ENCODE measurements at places on chromosomes 16 and 17. TPM values are rescaled to one million over a fixed set of nuclear protein-coding genes. Genes with fewer than 3 reads are reported as not detected.

DNA sequence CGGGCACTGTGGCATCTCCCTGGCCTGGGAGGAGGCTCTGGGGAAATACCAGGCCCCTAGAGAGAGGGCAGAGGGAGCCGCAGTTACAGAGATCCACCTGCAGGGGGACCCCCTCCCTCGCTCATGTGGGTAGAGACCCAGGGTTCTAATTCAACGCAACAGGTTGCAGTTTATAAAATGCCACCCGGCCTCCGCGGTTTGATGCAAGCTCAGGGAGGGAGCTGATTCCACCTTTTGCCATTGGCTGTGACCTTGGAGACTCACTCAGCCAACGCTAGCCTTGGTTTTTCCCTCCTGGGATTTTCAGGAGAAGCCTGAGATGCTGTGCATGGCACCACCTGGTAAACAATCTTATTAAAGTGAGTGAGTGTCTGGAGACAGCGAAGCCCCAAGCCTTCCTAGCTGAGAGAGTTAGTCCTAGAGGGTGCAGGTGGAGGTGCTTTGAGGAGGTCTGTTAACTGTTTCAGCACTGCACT, 12.1 kb downstream of the TTLL6 start:
- no peaks in the 10 kb centered on the region for H3K27me3 ChIP-seq
- H3K4me3 ChIP-seq = no peak overlapping the region
- H3K4me1 ChIP-seq = peaks cover 27% of the 10 kb centered on the region

Gene C16orf78
- not detected for total RNA-seq

GRCh38 chr16:88869673-88869980, 3.2 kb upstream of the PABPN1L start:
- no peak for DNase-seq
- no peaks in the 10 kb centered on the region for H3K36me3 ChIP-seq
- H3K4me3 ChIP-seq = no peak overlapping the region
- H3K27ac ChIP-seq = no peak overlapping the region
- H3K27me3 ChIP-seq = peaks cover 80% of the 10 kb centered on the region

- no peaks in the 10 kb centered on the region for H3K27me3 ChIP-seq
- no peak overlapping the region for H3K27ac ChIP-seq
- DNase-seq = no peak
- no peak overlapping the region for H3K4me3 ChIP-seq
- no peaks in the 10 kb centered on the region for H3K36me3 ChIP-seq
- no peaks in the 10 kb centered on the region for H3K4me1 ChIP-seq
These were observed 282.5 kb upstream of the SALL1 start for GRCh38 chr16:51433599-51433998.

Gene MYO15A
- 0.39 TPM for total RNA-seq

DNA sequence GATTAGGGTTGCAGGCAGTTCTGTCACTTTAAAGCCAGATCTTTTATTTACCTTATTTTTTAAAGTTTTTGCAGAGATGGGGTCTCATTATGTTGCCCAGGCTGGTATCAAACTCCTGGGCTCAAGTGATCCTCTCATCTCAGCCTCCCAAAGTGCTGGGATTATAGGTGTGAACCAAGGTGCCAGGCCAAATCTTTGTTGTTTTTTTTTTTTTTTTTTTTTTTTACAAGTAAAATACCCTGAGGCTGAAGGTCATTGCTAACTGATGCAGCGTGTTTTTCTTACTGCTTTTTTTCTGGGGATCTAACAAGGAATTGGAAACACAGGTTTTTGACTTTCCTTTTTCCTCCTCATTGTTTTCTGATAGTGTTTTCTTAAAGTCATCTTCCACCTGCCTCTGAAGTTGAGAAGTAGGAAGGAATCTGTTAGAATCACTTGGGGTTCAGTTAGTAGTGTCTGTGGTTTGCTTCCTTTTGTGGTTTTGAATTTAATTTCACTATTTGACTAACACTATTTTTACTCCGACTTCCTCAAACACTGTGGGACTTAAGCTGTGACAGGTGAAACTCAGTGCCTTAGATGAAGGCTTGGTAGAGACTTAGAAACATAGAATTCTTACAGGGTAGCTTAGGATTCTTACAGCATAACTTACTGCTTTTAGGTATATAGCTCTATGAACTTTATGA, 22.2 kb downstream of the CLTC start:
- peaks cover 4% of the 10 kb centered on the region for H3K36me3 ChIP-seq
- H3K4me3 ChIP-seq = no peak overlapping the region
- no peak for DNase-seq

DNA sequence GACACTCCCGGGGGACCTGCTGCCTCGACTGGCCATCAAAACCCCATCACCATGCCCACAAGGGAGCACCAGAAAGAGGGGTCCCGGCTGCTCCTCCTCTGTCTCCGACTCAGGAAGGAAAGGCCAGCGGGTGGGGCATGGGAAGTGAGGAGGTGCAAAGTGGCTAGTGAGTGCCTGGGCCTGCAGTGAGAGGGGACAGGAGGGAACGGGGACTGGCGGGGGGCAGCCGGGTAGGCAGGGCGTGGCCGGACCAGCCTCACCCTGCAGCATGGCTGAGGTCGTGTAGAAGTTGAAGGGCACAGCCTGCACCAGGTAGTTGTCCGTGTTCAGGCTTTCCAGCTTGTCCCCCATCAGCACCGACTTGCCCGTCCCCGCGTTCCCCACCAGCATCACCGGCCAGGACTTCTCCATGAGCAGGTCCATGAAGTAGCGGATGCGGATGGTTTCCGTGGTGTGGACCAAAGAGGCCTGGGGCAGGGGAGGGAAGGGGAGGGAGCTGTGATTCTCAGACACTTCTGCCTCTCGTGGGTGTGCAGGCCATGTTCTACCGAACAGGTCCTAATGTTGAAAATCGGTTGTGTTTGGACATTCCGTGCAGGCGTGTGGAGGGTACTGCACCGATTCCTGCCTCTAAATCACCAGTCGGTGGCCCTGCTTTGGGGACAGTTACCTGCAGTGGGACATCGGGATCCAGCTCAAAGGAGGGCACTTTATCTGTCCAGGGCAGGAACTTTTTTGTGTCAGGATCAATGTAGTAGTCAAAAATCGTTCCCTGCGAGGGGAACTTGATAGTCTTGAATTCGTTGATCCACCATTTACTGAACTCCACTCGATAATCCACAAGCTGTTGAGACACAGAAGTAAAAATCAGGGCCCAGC, 91.7 kb downstream of the DNAH17 start:
- H3K4me3 ChIP-seq = no peak overlapping the region
- DNase-seq = no peak
- no peak overlapping the region for H3K27ac ChIP-seq
- H3K4me1 ChIP-seq = no peaks in the 10 kb centered on the region
- H3K36me3 ChIP-seq = no peaks in the 10 kb centered on the region

- H3K4me3 ChIP-seq = no peak overlapping the region
- no peaks in the 10 kb centered on the region for H3K36me3 ChIP-seq
- DNase-seq = no peak
- peak overlapping the region; percentile 18 for H3K27ac ChIP-seq
These were observed 316.3 kb downstream of the SEC14L1 start for GRCh38 chr17:77456951-77457548.

Gene ABR
- 142 TPM for total RNA-seq

DNA sequence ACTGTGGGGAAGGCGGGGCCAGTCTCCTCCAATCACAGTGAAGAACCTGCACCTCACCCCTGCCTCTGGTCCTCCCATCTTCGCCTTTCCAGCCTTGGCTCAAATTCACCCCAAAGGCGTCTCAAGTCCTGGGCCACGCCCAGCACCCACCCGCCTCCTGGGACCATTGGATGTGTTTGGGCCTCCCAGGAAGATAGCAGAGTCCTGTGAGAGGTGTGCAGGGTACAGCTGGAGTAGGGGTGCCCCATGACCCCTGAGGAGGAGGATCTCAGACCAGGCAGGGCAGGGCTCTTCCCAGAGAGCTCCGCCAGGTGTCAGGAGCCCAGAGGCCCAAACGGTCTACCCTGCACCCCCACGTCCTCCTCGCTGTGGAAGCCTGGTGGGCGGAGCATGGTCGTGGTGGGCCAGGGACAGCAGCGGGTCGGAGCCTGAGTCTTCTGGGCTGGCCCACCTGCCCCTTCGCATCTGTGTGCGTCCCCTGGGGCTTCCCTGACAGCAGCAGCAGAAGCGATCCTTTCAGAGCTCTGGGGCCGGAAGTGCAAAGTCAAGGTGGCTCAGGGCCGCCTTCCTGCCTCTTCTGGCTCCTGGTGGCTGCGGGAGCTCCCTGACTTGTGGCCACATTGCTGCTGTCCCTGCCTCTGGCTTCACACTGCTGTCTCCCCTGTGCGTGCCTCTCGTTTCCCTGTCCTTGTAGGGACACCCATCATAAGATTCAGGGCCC, 34.9 kb upstream of the ZNF469 start:
- no peak for DNase-seq
- H3K4me3 ChIP-seq = no peak overlapping the region
- no peaks in the 10 kb centered on the region for H3K4me1 ChIP-seq
- no peaks in the 10 kb centered on the region for H3K27me3 ChIP-seq
- H3K36me3 ChIP-seq = no peaks in the 10 kb centered on the region
- H3K27ac ChIP-seq = no peak overlapping the region

Gene DNAI2
- total RNA-seq = not detected

Gene NDE1
- total RNA-seq = 94.9 TPM

DNA sequence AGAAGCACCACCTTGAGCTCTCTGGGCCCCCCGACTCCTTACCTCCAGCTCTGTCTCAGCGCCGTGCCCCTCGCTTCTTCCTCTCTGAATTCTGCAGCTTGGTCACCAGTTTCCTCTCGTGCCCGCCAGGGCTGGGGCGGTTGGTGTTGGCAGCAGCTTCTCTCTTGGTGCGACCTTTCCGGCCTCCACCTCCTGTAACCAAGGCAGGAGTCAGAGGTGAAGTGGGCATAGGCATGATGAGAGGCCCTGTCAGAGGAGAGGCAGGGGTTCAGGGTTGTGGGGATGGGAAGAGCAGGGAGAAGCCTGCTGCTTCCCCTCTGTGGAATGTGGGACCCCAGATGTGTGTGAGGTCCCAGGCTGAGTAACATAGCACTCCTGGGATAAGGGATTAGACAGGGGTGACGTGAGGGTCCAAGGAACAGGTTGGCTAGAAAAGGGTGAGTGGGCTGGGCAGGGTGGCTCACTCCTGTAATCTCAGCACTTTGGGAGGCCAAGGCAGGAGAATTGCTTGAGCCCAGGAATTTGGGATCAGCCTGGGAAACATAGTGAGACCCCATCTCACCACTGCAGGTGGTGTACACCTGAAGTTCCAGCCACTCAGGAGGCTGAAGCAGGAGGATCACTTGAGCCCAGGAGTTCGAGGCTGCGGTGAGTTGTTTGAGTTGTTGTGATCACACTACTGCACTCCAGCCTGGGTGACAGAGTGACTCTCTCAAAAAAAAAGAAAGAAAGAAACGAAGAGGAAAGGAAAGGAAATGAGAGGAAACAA, 626 bp downstream of the NUPR1 start:
- DNase-seq = no peak
- H3K4me1 ChIP-seq = peaks cover 62% of the 10 kb centered on the region
- peak overlapping the region; percentile 92 for H3K27ac ChIP-seq
- peaks cover 22% of the 10 kb centered on the region for H3K36me3 ChIP-seq
- H3K4me3 ChIP-seq = peak overlapping the region; percentile 58

- H3K27ac ChIP-seq = peak overlapping the region; percentile 93
- no peak for DNase-seq
- H3K4me1 ChIP-seq = peaks cover 85% of the 10 kb centered on the region
These were observed 127.7 kb downstream of the XYLT1 start for GRCh38 chr16:17343028-17343427.

Gene MPV17L
- total RNA-seq = 6.6 TPM

GRCh38 chr16:21703589-21704174, 39.9 kb downstream of the OTOA start:
- H3K27ac ChIP-seq = no peak overlapping the region
- peaks cover 6% of the 10 kb centered on the region for H3K4me1 ChIP-seq
- no peak overlapping the region for H3K4me3 ChIP-seq
- peaks cover 6% of the 10 kb centered on the region for H3K27me3 ChIP-seq
- DNase-seq = no peak
- no peaks in the 10 kb centered on the region for H3K36me3 ChIP-seq

- no peak overlapping the region for H3K4me3 ChIP-seq
- no peaks in the 10 kb centered on the region for H3K27me3 ChIP-seq
- H3K27ac ChIP-seq = no peak overlapping the region
- H3K4me1 ChIP-seq = no peaks in the 10 kb centered on the region
- no peak for DNase-seq
These were observed 10.6 kb upstream of the CPHXL2 start for GRCh38 chr16:75687361-75687760.

DNA sequence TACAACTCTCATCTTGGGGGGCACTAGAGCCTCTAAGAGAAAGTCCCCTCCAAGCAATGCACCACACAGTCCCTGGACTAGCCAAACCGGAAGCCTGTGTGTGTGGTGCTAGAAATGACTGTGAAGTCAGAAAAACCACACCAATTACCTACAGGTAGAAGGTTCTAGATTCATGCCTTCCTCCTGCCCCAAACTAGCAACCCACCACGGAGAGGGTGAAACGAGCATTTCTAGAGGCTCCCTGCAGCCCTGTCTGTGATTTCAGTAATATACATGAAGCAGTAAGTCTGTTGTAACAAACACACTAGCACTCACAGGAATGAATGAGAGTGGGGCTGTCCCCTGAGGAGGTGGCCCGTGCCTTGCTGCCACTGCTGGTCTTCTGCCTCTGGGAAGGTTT, 13.6 kb downstream of the ZFHX3 start:
- no peak overlapping the region for H3K4me3 ChIP-seq
- DNase-seq = no peak
- peaks cover 67% of the 10 kb centered on the region for H3K4me1 ChIP-seq
- no peaks in the 10 kb centered on the region for H3K36me3 ChIP-seq
- no peaks in the 10 kb centered on the region for H3K27me3 ChIP-seq
- no peak overlapping the region for H3K27ac ChIP-seq

DNA sequence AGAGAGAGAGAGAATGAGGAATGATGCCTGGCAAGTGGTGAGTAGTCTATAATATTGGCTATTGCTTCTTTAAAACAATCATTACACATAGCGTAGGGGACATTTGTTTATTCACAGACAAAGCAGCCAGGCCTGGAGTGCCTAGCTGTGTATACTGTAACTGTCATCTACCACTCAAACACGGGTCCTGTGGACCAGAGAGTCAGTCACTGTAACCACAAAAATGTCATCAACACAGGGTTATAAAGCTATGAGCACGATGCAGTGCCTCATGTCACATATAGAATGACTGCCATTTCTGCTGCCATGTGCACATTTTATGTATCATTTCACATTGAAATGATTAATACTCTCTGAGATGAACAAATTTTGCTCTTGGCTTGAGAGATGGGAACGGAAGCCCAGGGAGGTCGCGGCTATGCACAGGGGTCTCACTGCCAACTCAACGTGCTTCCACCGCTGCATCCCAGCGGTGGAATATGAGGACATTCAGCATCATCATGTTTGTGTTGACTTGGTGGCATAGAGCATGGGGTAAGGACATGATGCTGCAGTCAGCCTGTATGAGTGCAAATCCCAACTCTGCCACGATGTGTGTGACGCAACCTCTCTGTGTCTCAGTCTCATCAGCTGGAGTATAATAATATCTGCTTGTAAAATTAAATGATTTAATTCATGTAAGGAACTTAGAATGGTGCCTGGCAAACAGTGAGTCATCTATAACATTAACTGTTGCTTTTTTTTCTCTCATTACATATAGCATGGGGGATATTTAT, 3.3 kb downstream of the MT1H start:
- no peak overlapping the region for H3K27ac ChIP-seq
- peaks cover 32% of the 10 kb centered on the region for H3K4me1 ChIP-seq
- H3K27me3 ChIP-seq = peaks cover 3% of the 10 kb centered on the region
